Esophagus squamous epithelium (tissue), 5 donors: ENCODE measurements at places on chromosomes 2 and 18.

- no peak for DNase-seq
Observed at GRCh38 chr2:72128059-72128842, 19.4 kb downstream of the CYP26B1 start.

DNA sequence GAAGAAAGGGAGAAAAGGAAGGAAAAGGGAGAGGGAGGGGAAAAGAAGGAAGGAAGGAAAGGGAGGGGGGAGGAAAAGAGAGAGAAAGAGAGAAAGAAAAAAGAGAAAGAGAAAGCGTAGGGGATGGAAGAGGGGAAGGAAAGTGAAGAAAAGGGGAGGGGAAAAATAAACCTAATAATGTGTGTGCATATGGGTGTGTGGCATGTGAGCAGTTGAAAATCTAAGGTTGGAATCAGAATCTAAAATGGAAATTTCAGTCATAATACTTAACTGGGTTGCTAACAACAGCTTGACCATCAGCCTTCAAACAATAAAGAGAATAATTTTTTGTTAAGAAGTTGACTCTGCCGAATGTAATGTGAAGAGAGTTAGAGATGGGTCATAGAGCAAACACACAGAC lies 407.9 kb upstream of the SLC14A2 start:
- DNase-seq: no peak

- DNase-seq: no peak
Observed at GRCh38 chr2:75237296-75237695, 38.0 kb upstream of the TACR1 start.

GRCh38 chr2:145277922-145278321 lies 758.0 kb upstream of the ZEB2 start:
- DNase-seq: no peak

DNA sequence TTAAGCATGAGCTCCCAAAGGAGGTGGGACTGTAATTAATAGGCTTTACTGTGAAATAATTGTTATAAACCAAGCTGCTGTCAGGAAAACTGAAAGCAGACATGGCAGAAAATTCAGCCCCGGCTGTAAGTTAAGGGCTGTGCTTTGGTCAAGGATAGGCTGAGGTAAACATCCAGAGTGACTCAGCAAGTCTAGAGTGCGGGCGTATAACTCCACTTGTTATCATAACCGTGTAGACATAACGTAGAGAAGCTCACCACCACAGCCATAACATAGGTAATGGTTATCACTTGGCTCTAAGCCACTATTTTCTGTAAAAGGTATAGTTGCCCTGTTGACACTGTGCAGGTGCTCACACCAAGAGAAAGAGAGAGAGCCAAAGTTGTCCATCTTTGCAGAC lies 316.8 kb downstream of the DCDC2C start:
- no peak for DNase-seq

DNA sequence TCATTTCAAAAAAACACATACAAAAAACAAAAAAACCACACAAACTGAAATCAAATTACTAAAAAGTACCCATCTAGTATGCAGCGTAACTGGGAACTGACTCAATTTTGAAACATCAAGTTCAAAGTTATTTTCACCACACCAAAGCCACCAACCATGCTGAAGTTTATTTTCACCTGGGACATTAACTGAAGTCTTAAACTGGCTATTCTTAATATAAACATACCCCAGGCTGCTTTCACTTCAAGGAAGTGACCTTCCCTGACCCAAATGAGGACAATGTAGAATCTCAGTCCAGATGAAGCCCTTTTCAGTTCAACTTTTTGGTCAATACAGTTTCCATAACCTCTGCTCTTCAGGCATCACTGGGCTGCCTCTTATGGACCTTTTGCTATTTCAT lies 84.6 kb downstream of the PIGN start:
- DNase-seq: no peak

GRCh38 chr2:239611222-239611795 lies 210.5 kb upstream of the HDAC4 start:
- DNase-seq: no peak

DNA sequence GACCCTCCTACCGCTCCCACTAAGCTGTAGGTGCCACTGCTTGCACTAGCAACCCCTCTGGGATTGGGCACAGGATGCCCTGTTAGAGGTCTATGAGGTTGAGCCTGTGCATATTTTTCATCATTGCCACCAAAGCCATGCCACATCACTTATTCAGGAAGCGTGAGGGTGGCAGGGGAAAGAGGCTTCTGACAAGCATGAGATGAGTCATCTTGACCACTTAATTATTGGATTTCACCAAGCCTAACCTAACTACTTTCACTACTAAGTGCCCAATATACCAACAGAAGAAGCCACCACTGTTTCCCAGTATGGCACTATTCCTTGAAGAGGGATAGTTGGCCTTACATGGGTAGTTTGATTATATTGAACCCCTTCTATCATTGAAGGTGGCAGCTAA lies 181.3 kb upstream of the EPHA4 start:
- DNase-seq: no peak

DNA sequence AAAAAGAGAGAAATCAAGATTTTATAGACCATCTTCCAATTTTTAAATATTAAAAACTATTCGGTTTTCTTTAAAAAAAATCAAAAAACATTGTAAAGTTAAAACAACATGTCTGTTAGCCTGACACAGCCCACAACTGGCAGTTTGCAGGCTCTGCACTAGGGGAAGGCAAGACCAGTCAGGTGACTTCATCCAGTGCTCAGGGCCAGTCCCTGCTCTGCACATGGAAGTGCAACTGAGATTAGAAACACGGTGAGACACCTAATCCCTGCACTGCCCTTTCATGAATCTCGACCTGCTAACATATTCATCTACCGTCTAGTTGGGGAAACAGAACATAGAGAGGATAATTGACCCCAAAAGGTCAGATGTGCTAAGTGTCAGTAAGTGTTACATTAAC lies 135.2 kb downstream of the BARD1 start:
- no peak for DNase-seq

DNA sequence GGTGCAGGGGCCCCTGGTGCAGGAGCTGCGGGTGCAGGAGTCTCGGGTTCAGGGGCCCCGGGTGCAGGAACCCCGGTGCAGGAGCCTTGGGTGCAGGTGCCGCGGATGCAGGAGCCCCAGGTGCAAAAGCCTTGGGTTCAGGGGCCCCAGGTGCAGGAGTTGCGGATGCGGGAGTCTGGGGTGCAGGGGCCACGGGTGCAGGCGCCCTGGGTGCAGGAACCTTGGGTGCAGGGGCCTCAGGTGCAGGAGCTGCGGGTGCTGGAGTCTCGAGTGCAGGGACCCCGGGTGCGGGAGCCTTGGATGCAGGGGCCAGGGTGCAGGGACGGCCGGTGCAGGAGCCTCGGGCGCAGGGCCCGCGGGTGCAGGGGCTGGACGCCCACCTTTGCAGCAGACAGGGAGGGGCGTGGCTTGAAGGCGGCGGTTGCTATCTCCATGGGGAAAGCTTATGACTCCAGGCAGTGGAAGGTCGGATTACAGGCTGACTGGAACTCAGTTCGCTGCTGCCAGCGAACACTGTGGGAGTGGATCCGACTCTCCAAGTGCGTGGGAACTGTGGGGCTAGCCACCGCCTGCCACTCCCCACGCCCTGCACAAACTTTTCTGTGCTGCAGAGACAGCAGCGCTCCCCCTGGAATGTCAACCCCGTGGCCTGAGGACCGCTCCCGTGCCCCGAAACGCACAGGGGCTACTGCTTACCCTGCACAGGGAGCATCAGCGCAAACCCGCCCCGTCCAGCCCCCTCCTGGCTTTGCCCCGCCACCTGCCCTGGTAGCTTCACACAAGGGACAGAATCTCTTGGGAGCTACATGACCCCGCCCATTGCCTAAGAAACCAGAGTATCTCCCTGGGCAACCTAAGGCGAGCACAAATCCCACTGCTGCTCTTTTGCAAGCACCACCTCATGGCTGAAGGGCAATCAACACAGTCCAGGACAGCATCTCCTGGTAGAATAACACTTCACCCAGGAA lies 40.3 kb downstream of the COPS9 start:
- DNase-seq: no peak

GRCh38 chr2:45607701-45608100 lies 3.4 kb downstream of the SRBD1 start:
- DNase-seq: no peak

DNA sequence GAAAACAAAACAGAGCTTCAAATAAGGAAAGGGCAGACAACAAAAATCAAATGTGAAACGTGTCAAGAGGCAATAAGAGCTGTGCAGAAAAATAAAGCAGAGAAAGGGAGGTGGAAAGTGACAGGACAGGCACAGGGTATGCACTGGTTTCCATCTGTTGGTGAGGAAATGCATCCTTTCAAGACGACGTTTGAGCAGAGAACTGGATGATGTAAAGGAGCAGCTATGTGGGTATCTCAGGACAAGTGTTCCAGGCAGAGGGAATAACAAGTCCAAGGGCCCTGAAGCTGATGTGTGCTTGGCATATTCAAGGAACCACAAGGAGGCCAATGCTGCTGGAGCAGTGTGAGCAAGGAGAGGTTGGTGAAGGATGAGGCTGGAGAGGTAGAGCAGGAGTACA lies 168.9 kb upstream of the SERPINE2 start:
- DNase-seq: no peak

GRCh38 chr2:35960596-35960995 lies 395.0 kb upstream of the CRIM1 start:
- DNase-seq: no peak

- no peak for DNase-seq
Observed at GRCh38 chr18:76822506-76823160, at the start of gene ZNF236. Gene ZNF236, plus strand, starts transcription at chr18:76822557. Its CDS starts 51 bp downstream, at chr18:76822608.

GRCh38 chr2:153864022-153864421 lies 7.7 kb upstream of the GALNT13 start:
- DNase-seq: no peak

DNA sequence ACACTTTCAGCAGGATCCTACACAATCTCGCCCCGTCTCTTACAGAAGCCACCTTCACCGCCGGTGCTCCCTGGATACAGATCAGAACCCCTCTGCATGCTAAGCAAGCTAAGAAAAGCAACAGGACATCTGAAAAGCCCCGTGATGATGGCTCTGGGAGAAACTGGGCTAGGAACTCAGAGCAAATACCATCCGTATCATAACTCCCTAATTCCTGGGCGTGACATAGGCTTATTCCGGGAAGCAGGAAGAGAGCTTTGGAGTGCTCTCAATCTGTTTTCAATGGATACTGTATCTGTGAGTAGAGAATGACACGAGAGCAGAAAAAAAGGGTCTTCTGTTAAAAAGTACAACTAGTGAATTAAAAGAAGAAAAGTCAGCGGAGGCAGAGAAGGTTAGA lies 121.6 kb downstream of the SPP2 start:
- no peak for DNase-seq

- no peak for DNase-seq
Observed at GRCh38 chr2:121634354-121635307, 14.6 kb downstream of the CLASP1 start.

- DNase-seq: no peak
Observed at GRCh38 chr2:239276851-239277250, 124.0 kb downstream of the HDAC4 start.

GRCh38 chr2:226011716-226012450 lies 612.4 kb downstream of the NYAP2 start:
- no peak for DNase-seq
